Urothelium cell line (cell line): ENCODE measurements at places on chromosomes 6 and 20.
A peak's percentile ranks its signal among the peaks of the same experiment; 100 is the strongest.

DNA sequence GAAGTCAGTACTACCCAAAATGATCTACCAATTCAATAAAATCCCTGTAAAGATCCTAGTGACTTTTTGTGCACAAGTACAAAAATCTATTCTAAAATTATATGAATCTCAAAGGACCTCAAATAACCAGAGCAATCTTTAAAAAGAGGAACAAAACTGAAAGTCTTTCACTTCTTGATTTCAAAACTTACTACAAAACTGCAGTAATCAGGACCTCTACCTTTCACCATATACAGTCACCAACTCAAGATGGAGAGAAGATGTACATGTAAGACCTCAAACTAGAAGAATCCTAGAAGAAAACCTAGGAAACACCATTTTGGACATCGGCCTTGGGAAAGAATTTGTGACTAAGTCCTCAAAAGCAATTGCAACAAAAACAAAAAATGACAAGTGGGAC is 109.5 kb upstream of the CD93 start:
- DNase-seq, result no peak

GRCh38 chr6:136550045-136550329 is 235 bp downstream of the MAP7 start:
- DNase-seq, result peak; percentile 65

DNA sequence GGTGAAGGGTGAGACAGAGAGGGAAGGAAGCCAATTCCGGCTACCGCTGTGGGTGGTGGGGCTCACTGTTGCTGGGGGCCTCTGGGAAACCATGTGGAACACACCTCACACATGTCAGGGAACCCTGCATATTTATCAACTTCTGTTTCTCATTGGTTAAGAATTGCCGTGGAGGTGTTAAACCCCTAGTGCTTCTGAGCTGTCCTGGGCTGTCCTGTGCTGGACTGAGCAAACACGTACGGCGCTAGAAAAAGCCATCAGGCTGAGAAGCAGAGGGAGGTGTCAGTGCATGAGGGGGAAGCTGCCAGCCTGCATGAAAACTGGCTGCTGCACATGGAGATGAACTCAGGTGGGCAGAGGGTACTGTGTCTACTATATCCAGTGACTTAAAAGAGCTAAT is 103.9 kb upstream of the JAG1 start:
- DNase-seq, result no peak

- no peak for DNase-seq
Observed at GRCh38 chr20:57849521-57850215, 139.9 kb upstream of the PMEPA1 start.

DNA sequence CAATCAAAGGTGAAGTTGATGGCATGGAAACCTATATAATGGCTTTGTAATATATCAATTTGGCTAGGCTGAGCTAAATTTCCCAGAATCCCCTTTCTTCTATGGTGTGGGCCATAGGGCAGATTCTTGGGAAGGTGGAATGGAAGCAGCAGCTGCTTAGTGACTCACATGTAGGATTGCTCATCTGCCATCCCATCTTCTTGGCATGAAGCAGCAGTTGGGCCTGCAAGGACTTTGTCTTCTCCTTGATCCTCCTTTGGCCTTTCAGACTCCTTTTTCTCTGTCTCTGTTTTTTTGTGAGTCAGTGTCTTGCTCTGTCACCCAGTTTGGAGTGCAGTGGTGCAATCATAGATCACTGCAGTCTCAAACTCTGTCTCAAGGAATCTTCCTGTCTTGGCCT is 52.6 kb upstream of the CEP162 start:
- DNase-seq, result peak; percentile 10

DNA sequence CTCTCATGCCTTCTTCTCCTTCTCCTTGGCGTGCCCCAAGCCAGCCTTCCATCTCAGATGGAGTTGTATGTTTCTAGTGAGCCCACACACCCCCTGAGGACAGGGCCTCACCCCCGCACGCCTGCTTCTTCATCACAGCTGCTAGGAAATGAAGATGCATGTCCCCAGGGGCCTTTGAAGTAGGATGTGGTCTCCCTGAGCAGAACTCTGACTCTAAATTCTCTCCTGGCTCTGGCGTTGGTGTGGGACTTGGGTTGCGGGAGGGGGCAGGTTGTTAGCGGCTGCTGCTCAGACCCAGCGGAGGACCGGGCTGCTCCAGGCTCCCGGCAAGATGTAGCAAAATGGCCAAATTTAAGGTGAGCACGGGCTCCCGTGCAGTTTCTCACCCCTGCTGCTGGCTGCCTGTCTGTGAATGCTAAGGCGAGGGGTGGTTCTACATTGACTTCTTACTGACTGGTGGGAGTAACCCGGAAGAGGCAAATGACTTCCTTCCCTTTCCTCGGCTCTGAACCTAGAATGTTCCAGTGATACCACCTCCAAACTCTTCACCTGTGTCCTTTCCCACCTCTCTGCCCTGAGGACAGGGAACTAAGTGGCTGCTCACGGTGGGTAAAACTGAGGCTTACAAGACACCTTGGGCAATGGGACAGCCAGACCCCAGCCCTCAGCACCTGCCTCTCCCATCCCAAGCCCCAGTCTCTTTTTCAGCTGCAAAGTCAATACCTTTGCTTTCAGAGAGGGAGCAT is 8.8 kb downstream of the SYNJ2 start:
- no peak for DNase-seq

DNA sequence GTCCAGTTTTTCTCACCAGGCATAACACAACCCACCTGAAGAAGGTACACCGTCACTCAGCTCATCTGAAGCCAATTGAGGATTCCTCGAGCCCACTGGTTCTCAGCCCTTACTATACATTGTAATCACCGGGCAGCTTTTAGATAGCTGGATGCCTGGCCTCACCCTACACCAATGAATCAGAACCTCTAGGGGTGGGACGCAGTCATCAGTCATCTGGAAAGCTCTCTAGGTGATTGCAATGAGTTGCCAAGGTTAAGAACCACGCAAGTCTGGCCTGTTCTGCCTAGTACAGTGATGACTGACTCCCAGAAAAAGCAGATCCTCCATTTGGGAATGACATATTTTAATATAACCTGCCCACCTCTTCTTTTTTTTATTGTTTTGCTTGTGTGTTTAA is 41.1 kb downstream of the MC3R start:
- no peak for DNase-seq

DNA sequence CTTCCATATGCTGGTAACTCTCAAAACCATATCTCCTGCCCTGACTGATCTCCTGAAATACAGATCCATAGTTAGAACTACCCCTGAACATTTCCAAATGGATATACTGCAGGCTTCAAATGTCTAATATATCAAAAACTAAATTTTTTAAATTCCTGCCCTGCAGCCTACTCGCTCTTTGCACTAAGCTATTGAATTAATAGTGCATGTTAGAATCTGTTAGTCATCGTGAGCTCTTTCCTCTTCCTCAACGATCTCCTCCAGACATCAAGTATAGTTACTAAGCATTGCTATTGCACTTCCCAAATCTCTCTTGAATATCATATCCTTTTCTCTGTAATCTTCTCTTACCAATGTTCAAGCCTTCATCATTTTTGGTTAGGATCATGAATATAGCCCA is 26.0 kb upstream of the RSPO3 start:
- no peak for DNase-seq

GRCh38 chr6:132961122-132961521 is 146.8 kb downstream of the RPS12 start:
- DNase-seq, result peak; percentile 25
